ENCODE measurements at places on chromosomes 6 and 20.

- no peak for DNase-seq
Measured at GRCh38 chr20:47970282-47970903, 185.1 kb upstream of the SULF2 start.

GRCh38 chr20:53691060-53691810, 97.6 kb upstream of the ZNF217 start:
- no peak for DNase-seq

DNA sequence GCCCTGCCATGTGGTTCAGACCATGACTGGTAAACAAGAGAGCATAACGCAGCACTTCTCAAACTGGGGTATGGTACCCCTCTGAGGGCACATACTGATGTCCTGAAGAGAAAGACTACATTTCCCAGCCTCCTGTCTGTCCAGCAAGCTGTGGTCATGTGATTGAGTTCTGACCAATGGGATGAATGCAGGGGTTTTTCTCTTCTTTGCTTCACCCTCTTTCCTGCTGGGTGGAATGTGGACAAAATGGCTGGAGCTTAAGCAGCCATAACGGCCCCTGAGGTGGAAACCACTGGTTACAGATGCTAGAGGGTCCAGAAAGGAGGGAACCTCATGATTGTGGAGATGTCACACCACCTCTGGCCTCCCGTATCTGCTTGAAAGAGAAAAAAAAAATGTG, 19.4 kb upstream of the KCNB1 start:
- no peak for DNase-seq

DNA sequence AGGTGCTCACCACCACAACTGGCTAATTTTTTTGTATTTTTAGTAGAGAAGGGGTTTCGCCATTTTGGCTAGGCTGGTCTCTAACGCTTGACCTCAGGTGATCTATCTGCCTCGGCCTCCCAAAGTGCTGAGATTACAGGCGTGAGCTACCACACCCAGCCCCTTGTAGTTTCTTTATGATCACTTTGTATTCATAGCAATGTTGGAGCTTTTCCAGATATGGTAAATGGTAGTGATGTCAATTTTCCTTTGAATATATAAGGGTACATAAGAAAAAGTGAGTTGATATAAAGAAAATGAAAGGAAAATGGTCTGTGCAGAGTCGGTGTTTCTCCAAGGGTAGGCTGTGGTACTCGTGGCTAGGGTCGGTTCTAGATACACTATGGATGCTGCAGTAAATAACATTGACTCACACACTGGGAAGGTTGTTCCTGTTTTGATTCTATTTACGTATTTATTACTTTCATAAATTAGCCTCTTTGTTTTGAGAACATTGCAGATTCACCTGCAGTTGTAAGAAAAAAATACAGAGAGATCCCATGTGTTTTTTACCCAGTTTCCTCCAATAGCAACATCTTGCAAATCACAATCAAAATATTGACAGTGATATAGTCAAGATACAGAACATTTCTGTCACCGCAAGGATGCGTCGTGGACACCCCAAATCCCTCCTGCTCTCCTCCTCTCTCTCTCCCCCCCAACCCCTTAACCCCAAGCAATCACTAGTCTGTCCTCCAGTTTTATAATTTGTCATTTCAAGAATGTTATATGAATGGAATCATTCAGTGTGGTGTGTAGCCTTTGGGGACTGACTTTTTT, 2.5 kb downstream of the ZNF831 start:
- DNase-seq, result no peak

DNA sequence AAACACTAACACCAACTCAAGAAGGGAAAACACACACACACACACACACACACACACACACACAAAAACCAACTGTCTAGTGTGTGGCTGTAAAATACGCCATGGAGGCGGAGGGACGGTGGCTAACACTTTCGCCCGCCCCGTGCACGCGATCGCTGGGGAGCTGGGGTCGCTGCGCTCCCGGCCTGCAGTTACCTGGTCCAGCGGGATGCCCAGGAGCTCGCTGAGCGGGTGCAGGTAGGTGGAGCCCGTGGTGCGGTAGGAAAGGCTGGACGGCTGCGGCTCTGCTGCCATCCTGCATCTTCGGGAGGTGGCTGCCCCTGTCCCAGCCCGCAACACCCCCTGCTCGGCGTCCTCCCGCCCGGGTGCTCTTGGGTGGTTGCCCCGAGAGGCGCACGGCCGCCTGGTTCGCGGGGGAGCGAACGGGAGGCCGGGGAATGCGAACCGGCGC, 303 bp downstream of the MBOAT1 start:
- peak; percentile 2 for DNase-seq

DNA sequence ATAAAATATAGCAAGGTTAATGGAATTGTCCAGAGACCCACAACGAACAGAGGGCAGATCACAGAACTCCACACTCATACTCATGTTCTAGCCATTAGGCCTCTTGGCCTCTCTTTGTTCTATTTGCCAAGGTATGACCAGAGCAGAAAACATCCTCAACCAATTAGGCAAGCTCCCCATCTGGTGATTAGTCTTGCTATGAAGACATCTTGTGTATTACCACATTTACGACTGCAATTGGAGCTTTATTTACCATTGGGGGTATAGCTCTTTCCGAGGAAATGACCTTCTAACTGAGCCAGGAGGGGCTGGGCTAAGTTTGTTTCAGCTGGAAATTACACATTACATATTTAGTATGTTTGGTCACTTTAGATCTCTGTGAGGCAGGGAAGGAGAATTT, 593.9 kb downstream of the CD109 start:
- DNase-seq, result no peak
